Aorta (tissue), 5 donors: ENCODE measurements at places on chromosomes 7 and 10. TPM values are rescaled to one million over a fixed set of nuclear protein-coding genes. Genes with fewer than 3 reads are reported as not detected.
A peak's percentile ranks its signal among the peaks of the same experiment; 100 is the strongest.

DNA sequence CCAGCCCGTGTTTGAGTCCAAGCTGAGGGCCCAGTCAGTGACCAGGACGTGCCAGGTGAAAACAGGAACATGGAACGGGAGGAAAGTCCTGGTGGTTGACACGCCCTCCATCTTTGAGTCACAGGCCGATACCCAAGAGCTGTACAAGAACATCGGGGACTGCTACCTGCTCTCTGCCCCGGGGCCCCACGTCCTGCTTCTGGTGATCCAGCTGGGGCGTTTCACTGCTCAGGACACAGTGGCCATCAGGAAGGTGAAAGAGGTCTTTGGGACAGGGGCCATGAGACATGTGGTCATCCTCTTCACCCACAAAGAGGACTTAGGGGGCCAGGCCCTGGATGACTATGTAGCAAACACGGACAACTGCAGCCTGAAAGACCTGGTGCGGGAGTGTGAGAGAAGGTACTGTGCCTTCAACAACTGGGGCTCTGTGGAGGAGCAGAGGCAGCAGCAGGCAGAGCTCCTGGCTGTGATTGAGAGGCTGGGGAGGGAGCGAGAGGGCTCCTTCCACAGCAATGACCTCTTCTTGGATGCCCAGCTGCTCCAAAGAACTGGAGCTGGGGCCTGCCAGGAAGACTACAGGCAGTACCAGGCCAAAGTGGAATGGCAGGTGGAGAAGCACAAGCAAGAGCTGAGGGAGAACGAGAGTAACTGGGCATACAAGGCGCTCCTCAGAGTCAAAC is 5.2 kb downstream of the GIMAP5 start:
- no peaks in the 10 kb centered on the region for H3K36me3 ChIP-seq
- no peak for DNase-seq
- H3K27me3 ChIP-seq, result no peaks in the 10 kb centered on the region
- no peaks in the 10 kb centered on the region for H3K4me1 ChIP-seq
- H3K4me3 ChIP-seq, result no peak overlapping the region

DNA sequence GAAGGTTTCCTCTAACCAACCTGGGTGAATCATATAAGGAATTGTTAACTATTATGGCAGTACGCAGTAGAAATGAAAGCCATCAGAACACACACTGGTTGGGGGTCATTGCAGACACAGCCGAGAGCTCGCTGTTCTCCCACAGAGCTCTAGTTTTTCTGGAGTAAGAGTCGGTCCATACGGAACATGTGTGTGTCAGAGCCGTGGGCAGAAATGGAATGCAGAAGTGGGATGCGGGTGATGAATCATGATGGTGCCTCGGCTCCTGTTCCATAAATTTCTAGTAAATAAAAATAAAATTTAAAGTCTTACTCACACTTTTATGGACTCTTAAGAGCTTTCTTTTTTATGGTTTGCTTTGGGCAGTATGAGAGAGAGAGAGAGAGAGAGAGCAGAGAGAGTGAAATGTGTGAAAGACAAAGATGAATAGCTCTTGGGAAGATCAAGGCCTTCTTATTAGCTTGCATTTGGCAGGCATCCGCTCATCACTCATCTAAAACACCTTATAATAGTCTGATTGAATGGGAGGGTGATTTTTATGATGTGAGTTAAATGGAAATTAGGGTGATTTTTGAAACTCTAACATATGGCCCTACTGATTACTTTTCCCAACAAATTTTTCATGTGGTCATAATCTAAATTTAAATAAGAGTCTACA is 98.8 kb upstream of the PFKP start:
- no peak for DNase-seq
- no peaks in the 10 kb centered on the region for H3K36me3 ChIP-seq
- H3K4me3 ChIP-seq, result no peak overlapping the region
- H3K27me3 ChIP-seq, result peaks cover 1% of the 10 kb centered on the region
- H3K27ac ChIP-seq, result no peak overlapping the region
- no peaks in the 10 kb centered on the region for H3K4me1 ChIP-seq

- DNase-seq, result no peak
- no peaks in the 10 kb centered on the region for H3K27me3 ChIP-seq
- peaks cover 3% of the 10 kb centered on the region for H3K4me1 ChIP-seq
Observed at GRCh38 chr10:30738416-30738815, 108.9 kb upstream of the LYZL2 start.

- no peaks in the 10 kb centered on the region for H3K36me3 ChIP-seq
- no peaks in the 10 kb centered on the region for H3K27me3 ChIP-seq
- no peak overlapping the region for H3K4me3 ChIP-seq
- no peak for DNase-seq
Observed at GRCh38 chr7:24500599-24500998, 72.7 kb upstream of the PALS2 start.

- H3K4me3 ChIP-seq, result no peak overlapping the region
- H3K36me3 ChIP-seq, result no peaks in the 10 kb centered on the region
- H3K4me1 ChIP-seq, result peaks cover 2% of the 10 kb centered on the region
- no peak overlapping the region for H3K27ac ChIP-seq
- DNase-seq, result no peak
- no peaks in the 10 kb centered on the region for H3K27me3 ChIP-seq
Observed at GRCh38 chr10:13873196-13873595, 286.4 kb downstream of the PRPF18 start.

DNA sequence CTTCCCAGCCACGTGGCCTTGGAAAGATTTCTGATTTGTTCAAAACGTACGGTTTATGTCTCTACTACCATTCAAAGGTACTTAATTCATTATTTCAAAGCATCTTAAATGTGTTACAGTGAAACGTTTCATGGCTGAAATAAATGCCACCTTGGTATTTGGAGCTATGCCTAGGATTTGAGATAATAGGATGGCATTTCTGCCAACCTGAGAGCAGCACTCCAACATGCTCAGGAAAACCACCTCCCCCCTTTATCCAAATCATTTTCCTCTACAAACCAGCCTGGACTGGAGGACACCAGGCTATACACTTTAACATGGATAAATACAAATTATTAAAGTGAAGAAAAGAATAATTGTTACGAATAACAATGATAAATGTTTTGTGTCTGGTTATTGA is 260.9 kb downstream of the ZMYND11 start:
- DNase-seq, result no peak
- no peaks in the 10 kb centered on the region for H3K4me1 ChIP-seq
- H3K36me3 ChIP-seq, result no peaks in the 10 kb centered on the region
- H3K27ac ChIP-seq, result no peak overlapping the region
- H3K27me3 ChIP-seq, result no peaks in the 10 kb centered on the region

- H3K36me3 ChIP-seq, result no peaks in the 10 kb centered on the region
- DNase-seq, result no peak
- no peak overlapping the region for H3K27ac ChIP-seq
- peaks cover 9% of the 10 kb centered on the region for H3K4me1 ChIP-seq
- H3K4me3 ChIP-seq, result no peak overlapping the region
Observed at GRCh38 chr10:112203328-112204076, 19.9 kb upstream of the GPAM start.

- DNase-seq, result no peak
- no peak overlapping the region for H3K4me3 ChIP-seq
- no peaks in the 10 kb centered on the region for H3K4me1 ChIP-seq
- H3K27me3 ChIP-seq, result no peaks in the 10 kb centered on the region
- peak overlapping the region; percentile 80 for H3K27ac ChIP-seq
- no peaks in the 10 kb centered on the region for H3K36me3 ChIP-seq
Observed at GRCh38 chr10:110701617-110701971, 57.5 kb downstream of the RBM20 start.

DNA sequence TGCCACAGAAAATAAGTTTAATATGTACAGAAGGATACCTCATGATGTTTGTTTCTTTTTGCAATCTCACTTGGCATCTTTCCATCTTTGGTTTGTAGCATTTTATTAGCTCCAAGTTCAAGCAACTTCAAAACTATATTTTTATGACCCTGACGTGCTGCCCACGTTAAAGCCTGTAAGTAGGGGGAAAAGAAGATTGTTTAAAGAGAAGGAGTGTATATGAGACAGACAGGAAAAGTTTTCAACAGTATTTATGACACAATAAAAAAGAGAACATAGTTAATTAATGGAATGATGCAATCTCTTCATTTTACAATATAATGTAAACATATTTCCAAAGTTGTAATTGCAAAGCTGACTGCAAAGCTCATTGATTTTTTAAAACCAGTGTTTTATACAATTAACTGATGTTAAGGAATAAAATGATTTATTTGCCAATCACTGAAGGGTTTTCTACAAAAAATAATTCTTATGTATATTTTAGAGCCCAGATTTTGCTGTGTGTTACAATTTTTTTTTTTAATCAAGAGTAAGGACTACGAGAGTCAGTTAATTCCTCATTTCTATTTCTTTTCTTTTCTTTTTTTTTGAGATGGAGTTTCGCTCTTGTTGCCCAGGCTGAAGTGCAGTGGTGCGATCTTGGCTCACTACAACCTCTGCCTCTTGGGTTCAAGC is 42.5 kb downstream of the ASZ1 start:
- no peaks in the 10 kb centered on the region for H3K4me1 ChIP-seq
- H3K27me3 ChIP-seq, result no peaks in the 10 kb centered on the region
- no peak overlapping the region for H3K27ac ChIP-seq
- H3K36me3 ChIP-seq, result no peaks in the 10 kb centered on the region
- no peak overlapping the region for H3K4me3 ChIP-seq

- no peak overlapping the region for H3K27ac ChIP-seq
- no peaks in the 10 kb centered on the region for H3K27me3 ChIP-seq
- no peaks in the 10 kb centered on the region for H3K4me1 ChIP-seq
Observed at GRCh38 chr10:23190872-23191763, 994 bp upstream of the PTF1A start.

DNA sequence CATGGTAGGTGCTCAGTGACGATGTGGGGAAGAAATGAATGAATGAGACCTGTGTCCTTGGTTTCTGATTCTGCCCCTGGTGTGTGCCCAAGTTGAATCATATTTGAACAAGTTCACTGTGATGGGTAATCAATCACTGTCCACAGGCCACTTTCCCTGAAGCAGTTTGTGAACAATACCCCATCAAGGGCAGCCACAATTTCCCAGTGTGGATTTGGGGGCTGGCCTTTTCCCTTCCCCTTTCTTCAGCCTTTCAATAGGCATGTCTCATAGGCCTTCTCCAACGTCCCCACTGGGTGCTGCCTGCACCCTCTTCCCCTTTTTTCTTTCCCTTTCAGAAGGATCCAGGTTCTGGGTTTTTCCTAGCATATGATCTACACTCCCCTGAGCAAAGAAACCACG is 64.7 kb downstream of the CREB5 start:
- H3K27ac ChIP-seq, result no peak overlapping the region
- peaks cover 2% of the 10 kb centered on the region for H3K4me1 ChIP-seq

DNA sequence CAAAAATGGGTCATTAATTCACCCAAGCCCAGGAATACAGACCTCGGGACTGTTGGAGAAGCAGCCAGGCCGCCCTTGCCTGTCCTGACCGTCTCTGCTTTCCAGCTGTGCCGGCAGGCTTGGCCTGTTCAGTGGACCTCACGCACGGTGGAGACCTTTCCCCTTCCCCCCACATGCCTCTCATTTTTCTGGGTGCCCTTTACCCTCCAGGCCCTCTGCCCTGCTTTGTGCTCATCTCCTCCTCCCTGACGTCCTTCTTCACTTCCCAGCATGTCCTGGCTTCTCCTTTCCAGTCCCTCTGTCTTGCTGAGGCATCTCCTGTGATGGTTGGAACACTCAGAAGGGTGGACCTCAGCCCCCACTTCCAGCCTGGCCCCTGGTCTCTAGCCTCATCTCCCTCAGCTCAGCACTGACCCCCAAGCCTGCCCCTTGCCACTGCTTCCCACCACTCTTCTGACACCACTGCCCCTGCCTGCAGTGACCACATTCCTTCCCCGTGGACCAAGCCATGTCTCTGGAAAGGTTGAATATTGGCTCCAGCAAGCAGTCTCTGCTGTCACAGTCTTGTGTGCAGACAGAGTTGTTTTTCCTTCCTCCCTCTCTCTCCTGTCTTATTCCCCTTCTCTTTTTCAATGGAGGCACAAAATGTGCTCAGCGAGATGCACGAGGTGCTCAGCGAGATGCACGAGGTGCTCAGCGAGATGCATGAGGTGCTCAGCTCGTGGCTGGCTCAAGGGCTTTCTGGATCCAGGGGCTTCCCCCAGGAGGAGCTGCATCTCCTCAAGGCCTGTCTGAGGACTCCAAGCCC is 14.9 kb downstream of the BAG3 start:
- peaks cover 1% of the 10 kb centered on the region for H3K4me1 ChIP-seq
- no peaks in the 10 kb centered on the region for H3K27me3 ChIP-seq

TRIM74 gene
- 0.84 TPM for total RNA-seq

EBLN1 gene
- total RNA-seq, result not detected

STOX1 gene
- 0.27 TPM for total RNA-seq

KEL gene
- total RNA-seq, result 1.4 TPM

MSS51 gene
- 2.9 TPM for total RNA-seq

LRRD1 gene
- 0.51 TPM for total RNA-seq
